ENCODE measurements at places on chromosomes 6 and 20. TPM values are rescaled to one million over a fixed set of nuclear protein-coding genes. Genes with fewer than 3 reads are reported as not detected.

DNA sequence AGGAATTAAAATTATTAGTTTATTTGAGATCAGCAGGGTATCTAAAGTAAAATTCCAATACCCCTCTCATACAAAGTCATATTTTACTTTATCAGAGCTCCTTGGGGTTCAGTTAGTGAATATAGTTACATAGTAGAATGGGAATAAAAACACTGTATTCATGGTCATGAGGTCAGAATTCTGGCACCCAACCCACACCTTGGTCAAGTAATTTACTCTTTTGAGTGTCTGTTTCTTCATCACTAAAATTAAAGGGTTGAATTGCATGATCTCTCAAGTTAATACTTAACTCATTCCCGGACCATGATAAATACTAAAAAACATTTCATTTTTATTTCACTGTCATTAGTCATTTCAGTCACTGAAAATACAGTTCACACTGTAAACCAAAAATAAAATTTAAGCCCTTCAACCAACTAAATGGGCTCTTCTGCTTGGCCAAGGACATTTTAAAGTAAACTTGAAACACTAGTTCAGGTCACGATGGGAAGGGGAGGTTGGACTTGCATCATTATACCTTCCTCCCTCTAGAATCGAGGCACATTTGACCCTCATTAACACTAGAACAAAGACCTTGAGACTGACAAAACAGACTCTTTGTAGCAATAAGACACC, 21.1 kb upstream of the HLA-DRB1 start:
- DNase-seq: no peak

MATN4 gene
- not detected for polyA plus RNA-seq

GRCh38 chr6:149362289-149362688, 37.8 kb upstream of the SUMO4 start:
- DNase-seq: no peak

DNA sequence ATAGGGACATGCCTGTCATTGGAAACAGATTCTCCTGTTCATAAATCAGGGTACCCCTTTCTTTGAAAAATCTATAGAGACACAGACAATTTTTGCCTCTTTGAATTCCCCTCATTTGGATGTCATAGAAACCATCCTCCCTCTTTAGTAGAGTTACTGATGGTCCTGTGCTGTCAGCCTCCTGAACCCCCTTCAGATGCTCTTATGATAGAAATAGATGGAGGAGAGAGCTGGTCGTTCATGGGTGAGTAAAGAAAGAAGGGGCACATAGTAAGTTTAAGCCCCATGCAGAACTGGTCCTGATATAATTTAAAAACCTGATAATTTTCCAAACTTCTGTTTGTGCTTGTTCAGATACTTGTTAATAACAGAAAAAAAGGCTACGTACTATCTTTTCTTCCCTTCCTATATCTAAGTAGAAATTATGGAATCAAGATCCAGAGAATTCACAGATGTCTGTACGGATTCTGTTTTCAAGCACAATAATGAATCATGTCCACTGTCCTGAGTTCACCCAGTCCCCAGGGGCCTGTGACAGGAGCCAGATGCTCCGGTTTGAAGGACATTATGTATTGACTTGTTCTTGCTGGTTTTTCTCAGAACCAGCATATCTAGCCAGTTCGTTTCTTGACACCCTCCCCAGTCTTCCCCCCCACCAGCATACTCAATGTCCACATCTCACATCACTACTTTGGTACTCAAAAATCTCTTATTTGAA, 78.1 kb downstream of the NCOA7 start:
- DNase-seq: no peak

DNA sequence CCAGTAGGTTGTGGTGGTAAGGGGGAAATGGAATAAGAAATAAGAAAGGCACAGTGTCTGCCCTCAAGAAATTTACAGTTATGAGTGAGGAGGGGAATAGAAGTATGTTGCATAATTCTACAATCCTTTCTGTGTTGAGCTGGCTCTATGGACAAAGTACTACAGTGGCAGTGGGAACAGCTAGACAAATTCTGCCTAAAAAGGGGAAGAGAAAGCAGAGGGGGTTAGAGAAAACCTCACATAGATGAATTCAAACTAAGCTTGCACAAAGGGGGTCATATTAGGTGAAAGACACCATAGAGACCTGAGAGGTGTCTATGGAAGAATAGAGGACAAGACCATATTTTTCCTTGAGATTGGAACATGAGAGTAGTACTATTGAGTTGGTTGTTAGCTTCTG, 146.9 kb upstream of the VGLL2 start:
- DNase-seq: no peak

- DNase-seq: no peak
These were observed 40.3 kb downstream of the FYN start for GRCh38 chr6:111832833-111833418.

BPIFB3 gene
- not detected for polyA plus RNA-seq

WFDC2 gene
- not detected for polyA plus RNA-seq

HS3ST5 gene
- not detected for polyA plus RNA-seq

FAM184A gene
- polyA plus RNA-seq: 0.54 TPM

DNA sequence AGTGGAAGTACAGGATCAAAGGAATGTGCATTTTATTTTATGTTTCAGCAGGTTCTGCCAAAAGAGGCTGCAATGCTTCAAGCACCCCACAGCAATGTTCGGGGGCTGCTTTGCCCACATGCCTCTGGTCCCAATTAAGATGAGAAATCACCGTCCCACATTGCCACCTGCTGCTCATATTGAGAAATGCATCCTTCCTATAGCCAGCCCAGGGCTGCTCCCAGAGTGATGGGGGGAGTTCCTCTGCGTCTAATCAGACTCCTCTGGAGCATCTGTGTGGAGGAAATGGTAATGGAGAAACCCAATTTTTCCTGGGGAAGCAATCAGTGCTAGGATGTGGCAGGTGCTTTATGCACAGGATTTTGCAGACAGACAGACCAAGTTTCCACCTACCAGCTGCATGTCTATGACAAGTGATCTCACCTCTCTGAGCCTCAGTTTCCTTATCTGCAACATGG, 33.7 kb downstream of the PTGIS start:
- DNase-seq: peak; percentile 54

GRCh38 chr6:151875524-151875923, 68.0 kb downstream of the ESR1 start:
- no peak for DNase-seq

DNA sequence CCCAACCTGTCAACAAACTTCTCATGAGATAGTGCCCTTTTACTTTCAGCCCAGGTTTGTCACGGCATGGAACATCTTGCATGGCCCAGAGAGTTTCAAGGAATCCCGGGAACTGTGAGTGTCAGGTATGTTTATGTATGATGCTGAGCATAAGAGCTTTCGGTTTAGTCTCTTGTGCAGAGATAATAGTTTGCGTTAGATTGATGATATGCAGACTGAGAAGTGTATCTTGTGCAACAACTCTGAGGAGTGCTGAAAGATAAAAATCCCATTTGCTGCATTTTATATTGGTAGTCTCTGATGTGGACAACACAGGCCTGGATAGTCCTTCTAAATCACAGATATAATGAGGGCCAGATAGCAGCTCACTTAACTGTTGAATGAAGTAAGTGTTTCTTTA, 99.0 kb downstream of the TBX18 start:
- DNase-seq: no peak

GRCh38 chr6:54621285-54621684, 225.3 kb upstream of the FAM83B start:
- DNase-seq: no peak

SEMG1 gene
- not detected for polyA plus RNA-seq

DNA sequence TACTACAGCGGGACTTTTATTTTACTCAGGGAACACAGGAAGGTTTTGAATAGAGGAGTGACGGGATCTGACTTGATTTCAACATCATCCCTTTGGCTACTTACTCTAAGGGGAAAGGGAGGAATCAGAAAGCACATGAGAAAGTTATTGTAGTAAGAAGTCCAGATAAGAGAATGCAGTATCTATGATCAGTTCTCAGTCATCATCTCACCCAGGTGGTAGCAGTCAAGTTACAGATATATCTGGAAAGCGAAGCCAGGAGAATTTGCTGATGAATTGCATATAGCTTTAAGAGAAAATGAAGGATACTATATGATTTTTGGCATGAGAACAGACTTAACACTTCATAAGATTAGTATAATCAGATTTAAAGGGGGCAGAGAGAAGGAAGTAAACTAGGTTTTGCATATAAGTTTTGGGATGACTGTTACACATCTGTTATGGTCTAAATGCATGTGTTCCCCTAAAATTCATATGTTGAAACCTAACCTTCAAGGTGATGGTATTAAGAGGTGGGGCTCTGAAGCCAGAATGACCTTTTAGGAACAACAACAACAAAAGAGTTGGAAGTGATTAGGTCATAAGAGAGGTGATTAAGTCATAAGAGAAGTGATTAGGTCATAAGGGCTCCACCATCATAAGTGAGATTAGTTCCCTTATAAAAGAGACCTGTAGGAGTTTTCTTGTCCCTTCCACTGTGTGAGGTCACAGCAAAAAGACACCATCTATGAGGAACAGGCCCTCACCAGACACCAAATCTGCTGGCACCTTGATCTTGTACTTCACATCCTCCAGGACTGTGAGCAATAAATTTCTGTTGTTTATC, 6.7 kb downstream of the RAD21L1 start:
- no peak for DNase-seq

DNA sequence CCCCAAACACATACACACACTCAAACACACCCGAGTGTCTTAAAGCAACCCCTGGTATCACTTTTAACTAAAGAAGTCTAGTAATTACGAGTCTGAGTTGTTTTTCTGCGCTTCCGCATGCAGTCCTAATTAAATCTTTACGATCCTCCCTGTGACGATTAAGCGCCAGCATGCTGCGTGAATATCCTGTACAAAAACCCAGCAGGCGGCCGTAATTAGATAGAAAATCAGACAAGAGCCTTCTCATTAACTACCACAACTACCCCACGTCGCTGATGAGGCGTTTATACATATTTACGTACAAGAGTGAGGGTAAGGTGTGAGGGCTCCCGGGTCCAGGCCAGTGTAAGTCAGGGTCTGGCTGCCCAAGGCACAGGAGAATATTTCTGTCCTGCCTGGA, 8.1 kb downstream of the TFAP2B start:
- no peak for DNase-seq

Measured in CD4-positive, alpha-beta memory T cell (primary cell).